Heart right ventricle (tissue), 16 donors: ENCODE measurements at places on chromosomes 4 and X. TPM values are rescaled to one million over a fixed set of nuclear protein-coding genes. Genes with fewer than 3 reads are reported as not detected.

TEX11 gene
- total RNA-seq: not detected

SPANXD gene
- not detected for total RNA-seq

SPIN2A gene
- total RNA-seq: 0.21 TPM

GABRE gene
- 17.1 TPM for total RNA-seq

TAF7L gene
- not detected for total RNA-seq

NMU gene
- total RNA-seq: not detected

RBMXL3 gene
- not detected for total RNA-seq

COL4A6 gene
- 5.7 TPM for total RNA-seq

RNF128 gene
- total RNA-seq: 0.31 TPM

HS3ST1 gene
- total RNA-seq: 1.3 TPM

USP27X gene
- total RNA-seq: 1.8 TPM

USP17L5 gene
- not detected for total RNA-seq

MAB21L2 gene
- not detected for total RNA-seq

PDLIM3 gene
- total RNA-seq: 549 TPM

TRIM61 gene
- 2.0 TPM for total RNA-seq

SPIN2B gene
- 6.9 TPM for total RNA-seq

GLRB gene
- total RNA-seq: 15.8 TPM

CRLF2 gene
- 0.51 TPM for total RNA-seq

CENPI gene
- total RNA-seq: 0.15 TPM

LIN54 gene
- total RNA-seq: 8.2 TPM

TIGD4 gene
- 0.28 TPM for total RNA-seq

FRMD7 gene
- total RNA-seq: not detected

NAA15 gene
- 33.3 TPM for total RNA-seq

SLC7A11 gene
- 0.12 TPM for total RNA-seq

TNIP3 gene
- not detected for total RNA-seq

GLUD2 gene
- 0.75 TPM for total RNA-seq

CFAP47 gene
- total RNA-seq: not detected

TEX13B gene
- not detected for total RNA-seq

C4orf50 gene
- not detected for total RNA-seq

P2RY10 gene
- 0.68 TPM for total RNA-seq

IL3RA gene
- total RNA-seq: 9.4 TPM

CHM gene
- 13.0 TPM for total RNA-seq

PRSS12 gene
- 0.47 TPM for total RNA-seq

STOX2 gene
- 8.3 TPM for total RNA-seq

CPLX1 gene
- total RNA-seq: 4.8 TPM

JADE1 gene
- 26.8 TPM for total RNA-seq

TXK gene
- total RNA-seq: 2.9 TPM

GRIA3 gene
- total RNA-seq: 0.76 TPM

FGFRL1 gene
- total RNA-seq: 30.9 TPM

PABPC1L2A gene
- total RNA-seq: not detected

L1CAM gene
- total RNA-seq: 2.2 TPM

MAGEB2 gene
- total RNA-seq: not detected

ARL9 gene
- 0.19 TPM for total RNA-seq

PABPC1L2B gene
- not detected for total RNA-seq

ANK2 gene
- 302 TPM for total RNA-seq

C4orf51 gene
- not detected for total RNA-seq

AKAP14 gene
- total RNA-seq: not detected

ZAR1 gene
- total RNA-seq: not detected

SORBS2 gene
- 2,028 TPM for total RNA-seq

TMEM131L gene
- total RNA-seq: 12.8 TPM

SATL1 gene
- total RNA-seq: not detected

GABRB1 gene
- total RNA-seq: 1.7 TPM
